ENCODE measurements at places on chromosomes 2 and 18.

GRCh38 chr2:67898595-67898994, 164.2 kb downstream of the C1D start:
- DNase-seq = no peak

DNA sequence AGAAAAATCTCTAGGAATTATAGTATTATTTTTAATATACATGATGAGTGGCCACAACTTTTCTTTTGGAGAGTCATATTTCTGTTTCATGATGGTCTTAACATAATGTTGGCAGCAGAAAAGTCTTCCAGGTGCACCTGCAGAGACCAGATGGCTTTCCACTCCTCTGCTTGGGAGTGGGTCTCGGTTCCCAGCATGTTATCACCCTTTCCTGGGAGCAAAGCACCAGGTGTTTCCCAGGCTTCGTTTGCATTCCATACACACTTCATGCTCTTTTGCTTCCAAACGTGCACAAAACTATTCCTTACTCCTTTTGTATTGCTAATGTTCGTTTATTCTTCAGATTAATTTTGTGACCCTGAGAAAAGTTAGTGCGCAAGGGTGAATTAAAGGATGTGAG, 305.2 kb downstream of the CDH2 start:
- no peak for DNase-seq

DNA sequence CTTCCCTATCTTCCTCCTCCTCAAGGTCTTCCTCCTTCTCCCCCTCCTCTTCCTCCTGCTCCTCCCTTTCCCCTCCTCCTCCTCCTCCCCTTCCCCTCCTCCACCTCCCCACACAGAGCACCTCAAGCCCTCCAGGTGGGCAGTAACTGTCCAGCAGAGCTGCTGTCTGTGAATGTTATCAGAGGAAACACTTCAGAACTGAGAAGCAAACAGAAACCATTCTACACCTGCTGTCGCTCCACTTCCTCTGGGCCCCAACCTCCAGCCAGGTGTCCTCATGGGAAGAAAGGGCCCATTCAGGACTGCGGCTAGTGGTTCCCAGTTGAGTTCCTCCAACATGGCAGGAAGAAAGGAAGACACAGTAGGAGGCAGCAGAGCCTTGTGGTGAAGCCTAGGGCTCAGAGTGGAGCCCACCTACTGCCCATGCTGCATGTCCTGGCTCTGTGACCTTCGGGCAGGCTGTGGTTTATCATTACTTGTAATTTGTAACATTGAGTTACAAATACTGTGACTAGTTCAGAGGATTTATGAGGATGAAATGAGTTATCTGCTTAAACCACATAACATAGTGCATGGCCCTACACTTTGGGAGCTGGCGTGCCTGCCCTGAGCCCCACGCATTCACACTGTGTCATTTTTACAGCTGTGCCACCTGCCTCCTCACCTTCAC, 165.9 kb upstream of the ID2 start:
- no peak for DNase-seq

DNA sequence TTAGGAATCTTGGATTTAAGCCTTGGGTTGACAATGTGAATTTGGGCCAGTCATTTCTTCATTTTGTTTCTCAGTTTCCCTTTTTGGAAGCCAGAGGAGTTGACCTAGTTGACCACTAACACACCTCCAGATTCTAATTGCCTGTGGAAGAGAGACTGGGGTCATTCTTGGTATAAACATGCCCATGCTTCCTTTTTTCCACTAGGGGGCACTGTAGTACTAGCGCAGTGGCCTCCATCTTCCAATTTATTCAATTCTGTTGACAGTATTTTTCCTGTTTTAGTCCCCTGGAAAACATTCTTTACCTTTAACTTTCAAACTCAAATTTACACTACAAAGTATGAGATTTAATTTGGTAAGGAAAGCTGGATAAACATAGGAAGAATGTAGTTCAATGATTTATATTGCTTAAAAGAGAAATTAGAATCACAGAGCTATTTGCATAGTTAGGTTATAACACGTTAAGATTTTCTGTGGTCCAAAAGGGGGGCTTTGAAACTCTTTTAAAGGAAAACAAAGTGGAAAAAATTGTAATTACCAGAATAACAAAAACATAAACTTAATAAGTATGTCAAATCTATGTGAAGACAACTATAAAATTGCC, 57.5 kb upstream of the AGPS start:
- peak; percentile 53 for DNase-seq

- peak; percentile 43 for DNase-seq
Measured at GRCh38 chr2:75596784-75597183, 36.0 kb upstream of the EVA1A start.

DNA sequence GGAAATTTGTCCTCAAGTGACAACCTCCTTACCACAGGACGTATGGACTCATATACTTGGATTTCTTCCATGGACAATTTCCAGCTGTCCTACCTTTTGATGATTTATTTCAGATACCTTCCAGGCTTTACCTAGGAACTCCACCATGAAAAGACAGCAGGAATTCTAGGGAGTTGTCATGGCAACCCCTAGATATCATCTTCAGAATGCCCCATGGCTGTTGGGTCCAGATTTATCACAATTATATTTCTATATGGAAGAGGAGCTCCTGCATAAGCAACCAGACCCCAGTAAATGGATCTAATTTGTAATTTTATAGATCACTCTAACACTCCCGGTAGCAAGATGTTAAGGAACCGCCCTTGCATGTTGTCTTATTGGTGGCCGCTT, 102.3 kb upstream of the ZNF521 start:
- no peak for DNase-seq

DNA sequence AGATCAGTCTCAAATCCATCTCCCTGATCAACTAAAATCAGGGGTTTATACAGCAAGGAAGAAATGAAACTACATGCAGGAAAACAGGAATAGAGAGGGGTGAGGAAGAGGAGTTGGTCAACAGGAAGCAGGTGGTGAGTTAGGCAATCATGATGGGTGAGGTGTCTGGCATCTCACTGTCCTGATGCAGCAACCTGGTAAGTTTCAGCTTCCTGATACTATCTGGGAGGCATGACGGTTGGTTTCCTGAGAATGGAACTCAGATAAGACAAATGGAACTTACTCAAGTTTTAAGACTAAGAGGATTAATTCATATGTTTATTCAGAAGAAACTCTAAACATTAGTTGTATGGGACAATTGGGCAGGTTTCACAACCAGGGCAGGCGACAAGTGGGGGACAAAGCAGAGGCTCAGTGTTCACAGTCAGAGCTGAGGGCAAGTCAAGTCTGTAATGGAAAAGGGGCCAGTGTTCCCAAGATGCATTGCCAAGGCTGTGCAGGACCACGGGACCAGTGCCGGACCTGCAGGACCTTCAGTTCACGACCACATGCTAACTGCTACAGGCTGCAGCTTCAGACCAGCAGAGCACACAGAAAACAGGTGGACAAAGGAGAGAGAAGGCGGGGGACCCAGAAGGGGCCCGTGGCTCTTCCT, 17.7 kb upstream of the GALM start:
- no peak for DNase-seq

DNA sequence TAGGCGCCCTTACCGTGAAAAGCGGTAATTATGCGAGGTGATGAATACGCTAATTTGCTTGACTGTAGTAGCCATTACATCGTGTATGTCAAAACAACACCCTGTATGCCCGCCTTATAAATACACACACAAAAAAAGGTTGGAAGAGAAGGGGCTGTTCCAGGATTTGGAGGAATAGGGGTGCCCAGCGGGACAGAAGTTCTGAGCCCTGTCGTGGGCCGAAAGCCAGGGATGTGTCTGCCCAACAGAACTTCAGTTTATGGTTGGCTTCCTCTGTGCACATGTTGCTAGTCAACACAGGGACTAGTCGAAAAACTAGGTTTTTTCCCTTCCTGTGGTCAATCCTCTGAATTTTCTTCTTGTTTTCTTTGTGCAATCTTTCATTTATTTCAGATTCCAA, 182.5 kb downstream of the ACKR3 start:
- DNase-seq = no peak

DNA sequence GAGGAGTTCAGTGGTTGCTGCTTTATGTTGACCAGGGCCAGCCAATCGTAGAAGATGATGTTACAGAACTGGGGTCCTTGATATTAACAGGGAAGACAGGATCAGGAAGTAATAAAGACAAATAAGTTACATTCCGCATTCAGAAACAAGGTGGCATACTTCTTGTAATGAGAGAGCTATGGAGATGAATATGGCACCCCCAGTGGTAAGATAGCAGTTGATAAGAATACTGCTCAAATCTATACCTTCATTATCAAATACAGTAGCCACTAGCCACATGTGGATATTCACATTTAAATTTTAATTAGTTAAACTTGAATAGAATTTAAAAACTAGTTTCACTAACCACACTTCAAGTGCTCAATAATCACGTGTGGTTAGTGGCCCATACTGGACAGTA, 290.4 kb upstream of the RBMS1 start:
- peak; percentile 4 for DNase-seq

- no peak for DNase-seq
Measured at GRCh38 chr18:35494251-35495220, 3.2 kb downstream of the INO80C start.

GRCh38 chr2:217980036-217980435, 22.8 kb downstream of the TNS1 start:
- no peak for DNase-seq

- peak; percentile 78 for DNase-seq
Measured at GRCh38 chr2:65264821-65265670, 37.4 kb downstream of the ACTR2 start.

DNA sequence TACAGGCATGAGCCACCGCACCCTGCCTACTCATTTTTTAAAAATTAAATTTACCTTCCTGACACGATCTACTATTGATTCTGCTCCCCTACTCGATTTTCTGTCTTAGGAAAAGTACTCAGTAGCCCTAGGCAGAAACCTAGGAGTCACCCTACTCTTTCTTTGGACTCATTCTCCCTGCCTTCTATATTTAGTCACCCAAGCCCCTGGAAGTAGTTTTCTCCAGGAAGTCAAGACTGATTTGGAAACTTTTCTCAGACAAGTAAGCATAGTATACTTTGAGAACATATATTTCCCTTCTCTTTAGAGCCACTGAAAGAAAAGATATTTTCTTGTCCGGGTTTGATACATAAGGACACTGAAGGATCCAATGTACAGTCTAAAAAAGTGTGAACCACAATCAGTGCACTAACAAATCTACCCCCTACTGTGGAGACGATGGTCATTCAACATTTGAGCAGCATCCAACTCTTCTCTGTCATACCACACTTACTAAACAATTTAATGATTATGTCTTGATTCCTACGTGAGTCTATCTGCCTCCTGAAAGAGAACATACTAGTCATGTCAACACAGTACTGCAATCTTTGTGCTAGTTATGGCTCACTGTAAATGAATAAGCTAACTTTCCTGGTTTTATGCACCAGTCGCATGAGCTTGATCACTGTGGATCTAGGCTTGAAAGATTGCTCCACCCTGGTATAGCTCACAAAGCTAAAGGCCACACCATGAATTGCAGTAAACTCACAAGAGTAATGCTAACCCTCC, 19.8 kb downstream of the YWHAQ start:
- DNase-seq = peak; percentile 67

GRCh38 chr2:8469709-8470493, 212.0 kb upstream of the ID2 start:
- DNase-seq = peak; percentile 86

DNA sequence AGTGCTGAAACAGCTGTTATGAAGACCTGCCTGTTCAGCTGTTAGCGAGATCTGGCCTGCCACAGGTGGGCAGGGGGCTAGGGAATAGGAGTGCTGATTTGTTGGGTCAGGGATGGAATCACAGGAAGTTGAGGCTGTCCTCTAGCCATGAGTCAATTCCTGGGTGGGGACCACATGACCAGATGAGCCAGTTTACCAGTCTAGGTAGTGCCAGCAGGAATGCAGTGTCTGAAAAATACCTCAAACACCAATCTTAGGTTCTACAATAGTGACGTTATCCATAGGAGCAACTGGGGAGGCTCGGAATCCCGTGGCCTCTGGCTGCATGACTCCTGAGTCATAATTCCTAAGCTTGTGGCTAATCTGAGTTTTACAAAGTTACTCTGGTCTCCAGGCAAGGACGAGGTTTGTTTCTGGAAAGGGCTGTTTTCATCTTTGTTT, 44.9 kb downstream of the DYSF start:
- peak; percentile 86 for DNase-seq

DNA sequence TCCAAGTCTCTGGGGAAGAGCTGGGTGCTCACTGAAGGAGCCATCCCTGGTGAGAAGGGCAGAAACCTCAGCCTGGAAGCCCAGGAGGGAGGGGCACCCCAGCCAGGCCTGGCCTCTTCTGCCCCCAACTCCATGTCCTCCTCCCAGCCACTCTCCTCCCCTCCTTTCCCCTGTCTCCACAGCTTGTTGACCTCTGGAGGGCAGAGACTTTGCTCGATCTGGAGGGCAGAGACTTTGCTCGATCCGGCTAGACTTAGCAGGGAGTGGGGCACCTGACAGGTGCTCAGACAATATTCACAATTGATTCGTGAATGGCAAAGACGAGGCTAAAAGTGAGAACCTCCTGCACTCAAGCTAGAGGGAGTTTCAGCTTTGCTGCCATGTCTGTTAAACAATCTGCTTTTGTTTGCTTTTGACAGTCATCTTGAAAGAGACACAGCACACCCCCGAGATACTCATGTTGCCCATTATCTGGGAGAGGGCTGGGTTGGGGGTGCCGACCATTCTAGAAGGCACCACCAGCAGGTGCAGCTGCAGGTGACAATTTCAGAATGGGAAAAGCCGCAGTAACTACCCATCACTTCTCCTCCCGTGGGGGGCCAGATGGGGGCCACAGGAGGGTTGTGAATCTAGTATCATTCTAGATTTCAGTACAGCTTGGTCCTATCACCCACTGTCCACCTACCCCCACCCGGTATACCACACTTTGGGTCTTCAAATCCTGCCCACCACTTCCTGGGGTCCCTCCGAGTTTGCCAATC, 54.8 kb downstream of the DNMT3A start:
- DNase-seq = no peak

DNA sequence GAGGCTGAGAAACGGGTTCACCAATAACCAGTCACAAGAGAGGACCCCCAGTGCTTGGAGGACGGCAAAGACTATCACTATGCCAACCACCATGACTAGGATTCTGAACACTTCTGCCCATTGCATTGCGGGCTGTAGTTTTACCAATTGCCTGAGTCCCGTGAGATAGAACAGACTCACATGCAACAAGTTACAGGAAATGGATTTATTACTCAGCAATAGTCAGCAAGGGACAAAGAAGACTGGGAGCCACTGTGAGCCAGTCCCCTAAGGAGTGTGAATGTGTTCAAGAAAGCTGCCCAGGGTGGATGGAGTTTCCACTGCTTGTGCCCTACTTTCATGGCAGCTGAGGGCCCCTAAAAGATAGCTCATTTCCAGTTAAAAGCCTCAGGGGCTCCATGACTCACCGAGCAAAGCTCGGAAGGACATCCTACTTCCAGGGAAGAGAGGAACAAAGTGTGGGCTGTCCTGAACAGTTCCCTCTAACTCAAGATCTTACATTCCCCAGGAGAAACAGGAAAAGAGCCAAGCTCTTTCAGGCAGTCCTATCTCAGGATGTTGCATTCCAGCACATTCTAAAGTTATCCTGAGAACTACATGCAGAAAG, 54.4 kb downstream of the SLC4A3 start:
- DNase-seq = peak; percentile 93

- no peak for DNase-seq
Measured at GRCh38 chr18:78861706-78862105, 117.9 kb upstream of the SALL3 start.

GRCh38 chr2:5123582-5124196, 568.5 kb upstream of the SOX11 start:
- no peak for DNase-seq

- peak; percentile 60 for DNase-seq
Measured at GRCh38 chr18:68623342-68623741, 91.6 kb downstream of the TMX3 start.
